ENCODE measurements at places on chromosomes 6 and 20.

DNA sequence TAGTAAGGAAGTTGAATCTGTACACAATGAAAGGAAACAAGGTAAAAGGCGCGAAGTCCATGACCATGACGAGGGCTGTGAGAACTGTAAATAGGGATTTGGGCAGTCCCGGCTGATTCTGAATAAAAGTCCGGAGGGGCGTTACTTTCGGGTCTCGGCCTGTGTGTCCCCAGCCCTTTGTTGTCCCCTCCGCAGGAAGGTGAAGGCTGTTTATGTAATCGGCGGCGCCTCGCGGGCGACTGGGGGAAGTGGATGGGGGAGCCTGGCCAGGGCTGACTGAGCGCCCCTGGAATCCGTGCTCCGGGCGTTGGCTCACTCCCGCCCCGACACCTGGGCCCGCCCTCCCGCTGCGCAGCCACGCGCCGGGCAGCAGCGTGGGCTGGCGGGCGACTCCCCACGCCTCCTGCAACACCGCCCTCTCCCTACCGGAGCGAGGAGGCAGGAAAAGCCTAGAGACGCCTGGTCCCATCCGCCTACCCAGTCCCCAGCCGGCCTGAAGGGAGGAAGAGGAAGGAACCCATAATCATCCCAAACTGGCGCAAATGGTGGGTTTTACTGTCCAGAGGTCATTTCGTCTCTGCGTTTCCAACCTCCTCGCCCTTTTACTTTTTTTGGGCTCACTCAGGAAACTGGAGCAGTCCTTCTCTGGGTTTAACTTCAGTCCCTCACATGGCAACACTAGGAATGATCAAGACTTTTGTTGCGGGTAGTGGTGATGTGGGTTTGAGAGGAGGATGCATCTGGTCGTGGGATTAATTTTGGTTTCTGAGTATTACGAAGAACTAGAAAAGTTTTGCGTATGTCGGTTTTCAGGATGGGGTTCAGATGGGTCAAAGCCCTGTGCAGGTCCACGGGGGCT, 12.1 kb downstream of the TRIM31 start:
- DNase-seq, result no peak

GRCh38 chr6:129710450-129711270, 683 bp upstream of the ARHGAP18 start:
- DNase-seq, result no peak

DNA sequence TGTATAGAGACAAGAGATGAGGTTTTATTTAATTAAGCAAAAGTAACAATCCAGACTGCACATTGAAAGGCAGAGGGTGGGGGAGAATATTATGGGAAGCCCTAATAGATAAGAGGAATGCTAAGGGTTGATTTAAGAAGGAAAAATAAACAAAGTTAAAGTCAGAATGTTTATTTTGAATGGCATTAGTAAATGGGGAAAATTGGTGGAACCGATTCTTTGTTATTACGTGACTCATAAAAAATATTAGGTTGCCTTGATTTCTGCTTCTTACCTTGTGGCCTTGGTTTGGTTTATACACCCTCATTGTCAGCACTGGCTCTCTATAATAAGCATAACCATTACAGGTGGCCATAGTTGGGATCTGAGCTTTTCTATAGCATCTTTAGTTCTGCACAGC, 674.8 kb upstream of the CITED2 start:
- DNase-seq, result no peak

DNA sequence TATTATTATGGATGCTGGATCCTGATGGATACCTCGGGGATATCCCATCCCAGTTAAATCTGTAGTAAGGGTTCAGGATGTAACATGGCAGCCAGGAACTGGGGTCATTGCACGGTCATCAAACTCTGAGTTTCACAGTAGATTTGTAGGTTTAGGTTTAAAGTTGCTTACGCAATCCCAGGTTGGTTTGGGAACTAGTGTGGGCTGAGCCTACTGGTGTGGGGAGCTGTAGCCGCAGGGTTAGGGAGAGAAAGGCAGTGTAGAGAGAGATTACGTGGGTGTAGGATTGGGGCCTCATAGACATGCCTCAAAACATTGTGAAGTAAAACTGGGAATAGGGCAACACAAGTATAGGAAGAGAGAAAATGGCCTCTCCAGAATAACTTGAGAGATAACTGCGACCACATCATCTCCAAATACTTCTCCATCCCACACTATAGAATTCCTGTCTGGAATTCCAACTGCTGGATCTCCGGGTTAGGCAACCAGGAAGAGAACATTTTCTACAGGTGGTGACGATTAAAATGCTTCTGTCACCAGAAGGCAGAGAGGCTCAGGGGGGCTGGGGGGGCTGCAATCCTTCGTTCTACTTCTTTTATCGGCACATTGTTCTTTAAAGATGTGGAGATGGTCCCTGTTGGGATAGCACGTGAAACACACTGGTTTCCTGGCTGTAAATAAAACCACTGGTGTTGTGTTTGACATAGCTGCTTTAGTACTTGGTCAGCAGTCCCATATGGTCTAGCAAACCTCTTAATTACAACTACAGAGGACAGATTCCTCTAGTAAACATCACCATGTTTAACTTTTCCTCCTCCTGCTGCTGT, 44.9 kb upstream of the TMEM170B start:
- no peak for DNase-seq

DNA sequence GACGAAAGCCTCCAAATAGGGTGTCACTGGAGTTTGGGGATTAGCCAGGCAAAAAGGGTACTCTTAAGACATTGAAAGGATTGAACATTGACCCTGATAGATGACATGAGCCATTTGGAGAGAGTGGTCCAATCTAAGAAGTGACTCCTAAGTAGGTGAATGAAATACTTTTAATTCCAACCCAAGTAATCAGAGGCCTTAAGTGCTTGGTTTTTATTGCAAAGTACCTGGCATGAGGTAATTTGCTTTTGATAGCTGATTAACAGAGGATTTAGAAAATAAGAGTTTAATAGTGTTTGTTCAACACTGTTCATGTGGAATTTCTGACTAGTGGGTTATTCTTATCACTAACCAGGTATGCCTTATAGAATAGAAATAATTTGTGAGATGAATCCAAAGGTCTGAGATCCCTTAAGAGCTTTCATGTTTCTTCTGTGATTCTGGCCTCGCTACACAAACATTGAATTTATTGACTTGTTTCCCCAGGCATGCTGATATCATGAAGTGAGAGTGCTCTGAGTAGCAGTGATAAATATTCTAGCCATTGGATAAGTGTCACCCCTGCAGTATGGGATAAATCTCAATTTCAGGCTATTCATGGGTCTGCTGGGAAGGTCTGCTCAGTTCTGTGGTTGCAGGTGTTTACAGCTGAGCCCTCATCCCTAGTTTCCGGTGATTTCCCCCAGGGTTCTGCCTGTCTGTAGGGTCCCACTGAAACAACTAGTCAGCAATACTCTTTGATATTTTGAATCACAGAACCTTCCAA, 6.5 kb downstream of the NCOA7 start:
- DNase-seq, result no peak

DNA sequence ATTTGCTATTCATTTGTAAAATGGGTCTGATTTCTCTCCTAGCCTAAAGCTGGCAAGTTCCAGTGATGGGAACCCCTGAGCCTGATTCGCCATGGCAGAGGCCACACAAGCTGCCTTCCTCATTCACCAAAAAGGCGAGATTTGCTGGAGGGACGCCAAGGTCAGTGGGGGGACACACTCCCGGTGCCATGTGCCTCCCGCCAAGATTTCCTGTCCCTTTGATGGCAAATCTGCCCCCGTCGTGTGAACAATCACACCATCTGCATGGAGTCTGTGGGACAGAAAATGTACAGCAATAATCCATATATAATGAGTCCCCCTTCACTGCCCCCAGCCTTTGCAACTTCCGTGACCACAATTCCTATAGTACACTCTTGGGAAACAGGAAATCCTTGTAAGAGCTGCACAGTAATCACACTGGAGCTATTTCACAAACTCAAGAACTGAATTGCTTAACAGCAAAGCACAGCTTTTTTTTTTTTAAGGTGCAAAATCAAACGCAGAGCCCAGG, 15.7 kb upstream of the IGF2R start:
- DNase-seq, result no peak

DNA sequence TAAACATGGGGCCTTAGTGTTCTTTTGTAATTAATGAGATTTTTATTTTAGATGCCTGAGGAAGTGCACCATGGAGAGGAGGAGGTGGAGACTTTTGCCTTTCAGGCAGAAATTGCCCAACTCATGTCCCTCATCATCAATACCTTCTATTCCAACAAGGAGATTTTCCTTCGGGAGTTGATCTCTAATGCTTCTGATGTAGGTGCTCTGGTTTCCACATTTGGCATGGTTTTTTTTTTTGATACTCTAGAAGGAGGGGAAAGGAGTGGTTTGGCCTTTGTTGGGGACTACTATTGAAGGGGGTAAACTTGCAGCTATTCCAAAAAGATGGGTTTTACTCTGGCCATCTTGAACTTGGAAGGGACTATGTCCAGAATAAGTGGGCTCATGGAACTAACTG, 1.7 kb downstream of the HSP90AB1 start:
- no peak for DNase-seq

DNA sequence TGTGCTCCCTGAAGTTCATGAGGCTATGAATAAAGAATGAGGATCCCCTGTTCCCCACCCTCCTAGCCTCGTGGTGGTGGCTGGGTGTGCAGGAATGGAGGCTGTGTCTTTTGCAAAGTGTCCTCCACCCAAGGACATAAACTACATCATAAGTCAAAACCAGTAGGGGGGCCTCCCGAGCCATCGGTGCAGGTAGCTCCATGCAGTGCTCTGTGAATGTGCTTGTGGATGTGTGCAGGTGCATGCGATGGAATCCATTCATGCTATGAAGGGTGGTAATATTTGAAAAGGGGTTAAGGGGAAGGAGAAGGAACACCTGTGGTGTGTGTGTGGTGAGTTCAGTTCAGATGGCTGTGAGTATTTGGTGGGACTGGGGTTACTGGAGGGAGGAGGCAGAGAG, 197.3 kb downstream of the NRN1 start:
- no peak for DNase-seq

GRCh38 chr6:5622276-5623005, 361.1 kb downstream of the FARS2 start:
- DNase-seq, result no peak

- DNase-seq, result no peak
Observed at GRCh38 chr6:80434691-80435350, 328.4 kb downstream of the BCKDHB start.

DNA sequence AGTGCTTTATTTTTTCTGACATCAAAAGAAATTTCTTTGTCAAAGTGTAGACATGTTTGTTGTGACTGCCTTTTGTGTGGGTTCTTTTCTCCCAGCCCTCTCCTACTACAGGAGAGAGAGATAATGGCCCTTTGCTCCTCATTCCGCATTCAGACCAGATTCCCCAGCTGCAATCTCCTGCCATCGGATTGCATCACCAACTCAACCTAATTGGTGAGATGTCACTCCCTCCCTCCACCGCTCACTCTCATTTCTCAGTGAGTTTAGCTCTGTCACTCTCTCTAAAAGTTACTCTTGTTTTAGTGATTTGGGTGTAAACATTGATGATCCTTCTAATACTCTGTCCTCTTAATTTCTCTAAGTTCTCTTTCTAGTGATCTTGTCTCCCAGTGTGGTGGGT, 22.7 kb downstream of the UTRN start:
- no peak for DNase-seq

GRCh38 chr6:161056451-161056850, 64.9 kb downstream of the MAP3K4 start:
- DNase-seq, result no peak

- DNase-seq, result no peak
Observed at GRCh38 chr6:114467931-114468330, 125.1 kb upstream of the HS3ST5 start.

- no peak for DNase-seq
Observed at GRCh38 chr6:24710519-24711303, 8.2 kb downstream of the C6orf62 start.
